ENCODE measurements at places on chromosomes 7 and 10. TPM values are rescaled to one million over a fixed set of nuclear protein-coding genes. Genes with fewer than 3 reads are reported as not detected.

The NPY4R gene
- total RNA-seq: not detected

The TMEM213 gene
- total RNA-seq: not detected

The TRPV5 gene
- total RNA-seq: not detected

The SLC18A3 gene
- not detected for total RNA-seq

The LGI1 gene
- total RNA-seq: 0.08 TPM

The CFTR gene
- total RNA-seq: not detected

The ITGB8 gene
- total RNA-seq: 107 TPM

DNA sequence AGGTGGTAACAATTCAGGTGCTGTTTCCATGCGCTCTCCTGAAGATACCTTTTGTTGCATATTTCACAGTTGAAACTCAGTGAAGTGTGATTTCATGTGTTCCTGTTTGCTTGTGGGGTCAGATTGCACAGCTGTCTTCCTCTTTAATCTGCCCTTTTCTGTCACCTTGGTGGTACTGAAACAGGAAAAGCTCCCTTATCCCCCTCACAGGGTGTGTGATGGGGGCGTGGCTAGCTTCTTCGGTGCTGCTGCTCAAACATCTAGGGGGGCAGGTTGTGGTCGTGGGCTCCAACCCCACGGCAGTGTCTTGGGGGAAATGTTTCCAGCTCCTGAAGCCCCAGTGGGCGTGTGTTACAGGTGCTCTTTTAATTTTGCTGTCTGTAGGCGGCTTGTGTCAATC, 107.4 kb upstream of the KLF14 start:
- DNase-seq: no peak

GRCh38 chr10:58209669-58210068, 58.0 kb downstream of the IPMK start:
- DNase-seq: no peak

GRCh38 chr10:5858811-5859210, 30.9 kb downstream of the ANKRD16 start:
- DNase-seq: no peak

GRCh38 chr10:31001740-31002139, 29.9 kb downstream of the ZNF438 start:
- DNase-seq: no peak

DNA sequence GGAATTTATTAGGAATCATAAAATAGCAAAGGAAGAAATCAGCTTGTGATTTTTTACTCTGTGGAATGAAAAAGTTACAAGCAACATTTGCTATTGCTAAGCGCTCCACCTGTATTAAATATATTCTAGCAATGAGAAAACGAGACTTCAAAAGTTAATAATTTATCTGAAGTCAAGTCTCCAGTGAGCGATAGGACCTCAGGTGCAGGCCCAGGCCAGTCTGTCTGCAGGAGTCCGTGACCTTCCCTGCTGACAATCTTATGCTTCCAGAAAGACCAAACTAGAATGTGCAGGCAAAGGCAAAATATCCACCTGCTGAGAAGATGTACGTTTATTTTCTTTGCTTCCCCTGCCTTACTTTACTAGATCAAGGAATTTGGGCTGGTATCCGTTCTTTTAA, 22.7 kb downstream of the MRC1 start:
- no peak for DNase-seq

DNA sequence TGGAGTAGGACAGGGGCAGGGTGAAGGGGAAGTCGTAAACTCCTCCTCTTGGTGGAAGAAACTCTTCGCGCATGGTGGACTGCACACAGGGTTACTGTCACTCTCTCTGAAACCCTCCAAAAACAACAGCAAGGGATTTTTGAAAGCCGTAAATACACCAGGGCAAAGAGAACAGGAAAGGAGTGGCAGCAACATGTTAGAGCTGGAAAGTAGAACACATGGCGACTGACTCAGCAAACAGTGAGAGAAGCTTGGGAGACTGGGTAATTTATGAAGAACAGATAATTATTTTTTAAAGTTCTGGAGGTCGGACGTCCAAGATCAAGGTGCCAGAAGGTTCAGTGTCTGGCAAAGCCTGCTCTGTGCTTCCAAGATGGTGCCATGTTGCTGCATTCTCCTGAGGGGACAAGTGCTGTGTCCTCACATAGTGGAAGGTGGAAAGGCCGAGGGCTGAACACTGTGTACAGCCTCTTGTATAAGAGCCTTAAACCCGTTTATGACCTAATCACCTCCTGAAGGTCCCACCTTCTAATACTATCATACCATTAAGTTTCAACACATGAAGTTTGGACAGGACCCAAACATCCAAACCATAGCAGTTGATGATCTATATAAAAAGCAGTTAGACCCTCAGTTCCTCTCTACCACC, 22.5 kb upstream of the C10orf53 start:
- no peak for DNase-seq

GRCh38 chr7:132544999-132545398, 31.3 kb downstream of the PLXNA4 start:
- no peak for DNase-seq

DNA sequence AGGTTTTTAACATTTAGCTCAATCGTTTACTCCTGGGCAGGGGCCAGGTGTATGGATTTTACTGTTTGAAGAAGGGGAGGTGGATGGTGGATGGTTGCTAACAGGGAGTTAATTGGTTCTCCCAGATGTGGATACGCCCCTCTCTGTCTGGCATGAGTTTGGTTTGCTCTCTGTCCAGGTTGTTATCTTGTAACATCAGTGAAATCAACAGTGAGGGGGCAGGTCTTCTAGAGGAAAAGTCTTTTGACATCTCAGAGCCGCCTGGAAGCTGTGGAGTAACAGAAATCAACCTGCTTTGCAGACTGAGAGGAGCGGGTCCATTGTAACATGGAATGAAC, 243.4 kb downstream of the MGMT start:
- no peak for DNase-seq

DNA sequence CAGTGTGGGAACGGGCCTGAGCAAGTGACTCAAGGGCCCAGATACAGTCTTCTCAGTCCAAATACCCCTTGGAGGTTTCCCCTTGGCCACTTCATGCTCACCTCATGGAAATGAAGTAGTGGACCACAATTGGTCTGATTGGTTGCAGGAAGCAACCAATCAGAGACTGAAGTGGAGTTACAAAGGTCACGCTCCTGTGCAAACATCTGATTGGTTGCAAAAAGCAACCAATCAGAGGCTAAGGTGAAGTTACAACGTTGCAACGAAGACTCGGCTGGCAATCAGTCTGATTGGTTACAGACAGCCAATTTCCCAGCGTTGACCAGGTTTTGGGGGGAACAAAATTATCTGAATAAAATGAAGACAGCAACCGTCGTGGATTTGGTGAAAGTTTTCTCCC, 72.5 kb downstream of the CDHR3 start:
- DNase-seq: no peak

DNA sequence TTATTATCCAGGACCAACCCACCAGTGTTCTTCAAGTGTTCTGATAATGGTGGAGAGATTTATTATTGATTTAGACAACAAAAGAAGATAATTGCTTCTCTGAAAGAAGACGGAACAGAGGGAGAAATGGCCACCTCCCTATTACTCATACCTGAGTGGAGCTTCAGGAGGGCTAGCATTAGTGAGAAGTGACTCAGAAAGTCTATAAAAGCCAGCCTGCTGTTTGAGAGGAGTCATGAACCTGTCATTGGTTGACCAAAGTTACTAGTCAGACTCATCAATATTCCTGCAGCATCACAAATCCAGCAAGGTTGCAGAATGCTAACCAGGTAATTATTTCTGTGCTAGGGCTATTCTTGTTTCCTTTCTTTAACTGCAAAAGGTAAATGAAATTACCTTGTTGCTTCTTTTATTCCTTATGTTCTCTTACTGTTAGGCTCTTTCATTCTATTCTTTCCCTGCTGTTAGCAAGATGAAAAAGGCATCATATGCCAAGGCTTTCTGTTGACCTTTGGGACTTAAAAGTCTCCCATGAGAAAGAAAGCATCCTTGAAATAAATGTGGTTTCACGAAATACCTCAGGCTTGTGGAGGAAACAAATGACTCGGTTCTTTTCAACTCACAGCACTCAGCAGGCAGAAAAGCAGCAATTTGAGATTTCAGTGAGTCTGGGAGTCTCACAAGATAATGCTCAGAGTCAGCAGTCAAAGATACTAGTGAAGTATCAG, 256.4 kb upstream of the PHYHIPL start:
- peak; percentile 54 for DNase-seq

DNA sequence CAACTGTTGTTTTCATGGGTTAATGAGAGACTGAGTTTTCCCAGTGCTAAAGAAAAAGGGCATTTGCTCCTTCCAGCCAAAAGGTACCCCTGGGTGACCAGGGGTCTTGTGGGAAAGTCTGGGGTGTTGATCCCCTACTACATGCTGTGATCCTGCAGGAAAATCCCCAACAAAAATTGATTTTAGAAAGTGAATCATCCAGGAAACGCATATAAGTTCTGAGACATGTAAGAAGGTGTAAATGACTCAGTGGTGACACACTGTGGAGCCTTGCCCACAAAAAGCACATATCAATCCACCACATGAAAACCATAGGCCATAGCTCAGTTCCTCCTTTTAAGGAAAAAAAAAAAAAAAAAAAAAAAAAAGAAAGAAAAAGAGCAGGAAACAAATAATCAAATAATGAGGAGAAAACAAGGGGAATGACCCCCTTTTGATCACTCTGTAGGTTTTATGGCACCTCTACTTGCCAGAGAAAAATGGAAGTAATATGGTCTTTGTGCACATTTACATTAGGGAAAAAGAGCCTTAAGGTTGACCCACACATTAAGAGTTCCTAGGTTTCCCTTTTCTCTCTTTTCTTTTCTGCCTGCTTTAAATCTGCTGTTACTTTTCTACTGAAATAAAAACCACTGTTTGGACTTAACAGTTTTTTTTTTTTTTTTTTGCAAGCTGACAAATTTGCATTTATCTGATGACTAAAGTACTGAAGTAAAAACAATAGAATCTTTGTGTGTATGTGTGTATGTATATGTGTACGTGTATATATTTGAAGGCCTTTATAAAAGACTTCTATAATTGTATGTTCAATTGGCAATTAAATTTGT, 386.0 kb downstream of the KIF20B start:
- no peak for DNase-seq

- no peak for DNase-seq
These were observed 317.8 kb downstream of the SNX13 start for GRCh38 chr7:17622451-17622850.

- DNase-seq: no peak
These were observed 4.7 kb downstream of the COPS6 start for GRCh38 chr7:100093498-100093897.

DNA sequence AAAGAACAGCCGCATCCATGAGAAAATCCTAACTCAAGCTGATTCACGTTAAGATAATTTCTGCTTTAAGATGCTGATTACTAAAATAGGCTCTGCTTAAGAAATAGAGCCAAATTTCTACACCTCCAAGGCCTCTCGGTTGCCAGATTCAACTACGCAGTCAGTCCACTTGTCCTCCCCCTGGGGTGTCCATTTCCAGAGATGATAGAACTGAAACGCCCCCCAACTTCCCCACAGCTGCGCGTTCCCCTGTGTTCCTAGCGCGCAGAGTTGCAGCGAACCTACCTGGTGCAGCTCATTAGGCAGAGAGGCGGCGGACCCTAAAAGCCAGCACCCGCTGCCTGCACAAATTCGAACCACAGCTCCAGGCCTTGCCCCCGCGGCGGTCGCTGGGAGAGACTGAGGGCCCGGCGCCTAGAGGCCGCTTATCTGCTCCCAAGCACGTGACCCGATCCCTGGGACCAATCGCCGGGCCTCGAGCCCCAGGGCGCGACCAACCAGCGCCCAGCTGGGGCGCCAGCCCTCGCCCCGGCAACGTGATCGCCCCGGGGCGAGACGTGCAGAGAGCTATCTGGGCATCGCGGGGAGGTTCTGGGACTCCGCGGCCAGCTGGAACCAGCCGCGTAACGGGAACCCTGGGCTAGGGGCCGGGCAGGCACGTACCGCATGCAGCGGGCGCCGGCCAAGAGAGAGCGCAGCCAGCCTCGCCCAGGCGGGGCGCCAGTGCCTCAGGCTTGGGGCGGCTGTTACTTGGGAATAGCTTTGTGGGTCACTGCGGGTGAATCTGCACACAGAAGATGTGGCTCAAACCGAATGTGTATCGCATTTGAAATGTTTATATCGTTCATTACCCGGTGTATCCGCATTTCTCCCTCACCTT, at the start of gene PPP1R3C:
Gene PPP1R3C (minus strand): TSS at position 401 of the 880 bp plus-strand sequence. CDS start 102 bp downstream, at position 299.
- peak; percentile 88 for DNase-seq

DNA sequence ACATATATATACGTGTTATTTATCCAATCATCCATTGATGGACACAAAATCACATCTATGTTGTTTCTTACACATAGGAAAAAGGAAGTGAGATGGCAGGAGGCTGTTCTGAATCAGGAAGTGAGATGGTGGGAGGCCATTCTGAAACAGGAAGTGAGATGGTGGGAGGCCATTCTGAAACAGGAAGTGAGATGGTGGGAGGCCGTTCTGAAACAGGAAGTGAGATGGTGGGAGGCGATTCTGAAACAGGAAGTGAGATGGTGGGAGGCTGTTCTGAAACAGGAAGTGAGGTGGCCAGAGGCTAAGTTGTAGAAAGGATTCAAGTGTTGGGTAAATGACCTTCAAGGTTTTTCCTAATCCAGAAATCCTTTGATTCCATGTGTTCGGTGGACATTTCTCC, 921.5 kb downstream of the TYW1 start:
- DNase-seq: peak; percentile 87

GRCh38 chr10:117775526-117775925, 233.0 kb downstream of the EMX2 start:
- no peak for DNase-seq

DNA sequence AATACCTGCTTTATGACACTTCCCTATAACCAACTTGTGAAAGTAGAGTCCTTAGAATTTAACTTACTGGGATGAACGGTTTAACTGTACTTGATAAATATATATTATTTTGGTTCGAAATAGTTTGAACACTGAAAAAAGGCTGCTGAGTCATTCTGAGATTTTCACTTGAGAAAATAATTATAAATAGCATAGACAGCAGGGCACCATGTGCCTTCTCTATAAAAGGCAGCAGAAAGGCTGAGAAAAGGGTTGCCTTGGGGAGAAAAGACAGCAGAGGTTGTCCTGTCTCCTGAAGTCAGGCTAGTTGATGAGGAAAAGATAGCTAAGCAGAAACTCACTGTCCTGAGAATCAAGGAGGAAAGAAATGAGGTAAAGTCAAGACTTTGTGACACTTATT, 92.4 kb downstream of the CTTNBP2 start:
- no peak for DNase-seq

GRCh38 chr7:127941476-127942210, 89.6 kb downstream of the LRRC4 start:
- no peak for DNase-seq

DNA sequence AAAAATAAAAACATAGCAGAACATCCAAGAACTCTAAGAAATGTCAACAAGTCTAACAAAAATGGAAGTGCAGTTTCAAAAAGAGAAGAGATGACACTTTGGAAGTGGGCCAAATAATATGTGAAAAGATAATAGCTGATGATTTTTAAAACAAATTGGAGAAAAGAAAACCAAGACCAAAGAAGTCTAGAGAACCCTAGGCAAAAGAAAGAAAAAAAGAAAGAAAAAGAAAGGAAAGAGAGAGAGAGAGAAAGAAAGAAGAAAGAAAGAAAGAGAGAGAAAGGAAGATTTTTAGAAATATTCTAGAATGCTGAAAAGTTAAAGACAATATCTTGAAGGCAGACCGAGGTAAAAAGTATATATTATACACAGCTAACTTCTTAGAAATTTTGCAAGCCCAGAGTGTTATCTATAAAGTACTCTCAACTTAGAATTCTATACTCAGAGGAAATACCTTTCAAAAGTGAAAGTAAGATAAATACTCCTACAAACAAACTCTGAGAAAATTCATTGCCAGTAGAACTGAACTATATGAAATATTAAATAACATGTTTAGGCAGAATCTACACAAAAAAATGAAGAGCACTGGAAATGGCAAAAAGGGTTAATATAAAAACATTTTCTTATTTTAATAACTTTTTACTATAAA, 138.7 kb upstream of the SMIM30 start:
- DNase-seq: no peak

- DNase-seq: no peak
These were observed at the start of gene NKX2-3 for GRCh38 chr10:99532687-99533495. Gene NKX2-3 (plus strand): TSS chr10:99532942. CDS start chr10:99533132, 190 bp downstream.
